Hematopoietic multipotent progenitor cell treated with erythropoietin and hydrocortisone succinate and interleukin-3 and kit ligand, for 17 days (in vitro differentiated cells): ENCODE measurements at places on chromosomes 7 and 10.

DNA sequence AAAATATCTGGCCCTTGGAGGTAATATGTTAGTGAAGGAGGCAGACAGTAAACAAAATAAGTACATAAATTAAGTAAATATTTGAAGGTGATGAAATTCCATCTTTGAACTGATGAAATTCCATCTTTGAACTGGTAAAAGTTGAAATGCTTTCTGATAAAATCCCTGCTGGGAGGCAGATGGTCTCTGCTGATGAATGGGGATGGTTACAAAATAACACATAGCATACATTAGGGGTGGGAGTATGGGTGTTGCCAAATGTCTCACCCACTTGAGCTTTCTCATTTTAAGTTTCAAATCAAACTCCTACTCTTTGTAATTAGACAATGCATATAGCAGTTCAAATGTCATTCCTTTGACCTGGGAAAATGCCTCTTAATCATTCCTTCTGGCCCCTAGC is 77.5 kb upstream of the SORCS3 start:
- no peak for DNase-seq

DNA sequence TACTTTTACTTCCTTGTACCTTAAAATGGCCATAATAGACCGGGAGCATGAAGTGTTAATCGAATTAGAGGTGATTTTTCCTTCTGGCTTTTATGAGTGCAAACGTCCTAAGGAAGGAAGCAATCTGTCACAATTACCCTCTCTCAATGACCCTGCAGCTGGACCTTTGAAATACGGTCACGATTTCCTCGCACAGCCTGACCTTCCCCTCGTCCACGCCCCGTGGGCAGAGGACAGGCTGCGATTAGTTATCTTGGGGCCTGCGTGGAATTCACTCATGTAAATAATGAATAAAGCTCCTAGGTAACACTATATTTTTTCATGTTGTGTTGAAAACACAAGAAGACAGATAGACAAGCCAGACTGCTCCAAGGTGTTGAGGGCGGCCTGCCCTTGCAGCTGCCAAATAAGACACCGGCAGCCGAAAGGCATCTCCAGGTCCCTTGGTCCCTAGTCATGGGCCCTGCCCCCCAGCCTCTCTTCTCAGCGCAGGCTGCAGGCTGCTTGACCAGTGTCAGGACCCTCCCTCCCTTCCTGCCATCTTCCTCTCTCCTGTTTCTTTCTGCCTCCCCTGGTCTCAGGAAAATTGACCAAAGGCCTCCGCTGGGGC is 199.9 kb downstream of the TCERG1L start:
- DNase-seq = no peak

DNA sequence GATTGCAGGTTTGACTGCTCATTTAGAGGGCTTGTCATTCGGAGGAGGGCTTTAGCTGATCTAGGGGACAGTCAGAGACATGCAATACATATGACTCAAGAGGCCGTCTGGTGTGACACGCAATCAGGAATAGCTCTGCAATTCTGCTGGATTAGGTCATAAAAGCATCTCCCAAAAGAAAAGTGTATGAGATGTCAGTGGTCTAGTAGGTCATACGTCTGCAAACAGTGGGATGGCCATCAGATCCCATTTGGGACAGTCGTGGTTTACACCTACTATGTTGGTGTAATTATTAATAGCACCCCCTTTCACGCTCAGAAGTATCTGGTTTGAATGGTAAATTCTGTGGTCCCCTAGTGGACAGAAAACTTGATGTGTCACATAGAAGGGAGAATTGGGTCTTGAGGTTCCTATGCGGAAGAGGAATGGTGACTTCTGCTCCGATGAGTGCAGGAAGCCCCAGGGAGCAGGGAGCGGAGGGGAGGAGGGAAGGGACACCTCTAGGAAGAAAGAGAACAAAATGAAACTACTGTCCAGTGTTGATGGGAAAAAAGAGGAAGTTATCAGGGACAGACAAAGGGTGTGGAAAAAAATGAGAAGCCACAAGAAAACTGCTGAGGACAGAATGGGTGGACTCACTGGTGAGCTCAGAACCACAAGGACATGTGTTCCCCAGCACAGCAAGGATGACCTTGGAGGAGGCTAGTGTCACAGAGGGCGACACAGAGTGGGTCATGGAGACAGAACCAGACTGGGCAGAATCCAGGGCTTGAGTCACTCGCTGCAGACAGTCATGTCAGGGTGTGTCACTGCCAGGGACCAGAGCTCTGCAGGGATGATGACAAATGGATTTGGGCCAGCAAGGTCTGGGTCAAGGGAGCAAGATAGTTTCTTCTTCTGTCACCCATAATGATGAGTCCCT is 59.9 kb downstream of the MAP3K8 start:
- no peak for DNase-seq

DNA sequence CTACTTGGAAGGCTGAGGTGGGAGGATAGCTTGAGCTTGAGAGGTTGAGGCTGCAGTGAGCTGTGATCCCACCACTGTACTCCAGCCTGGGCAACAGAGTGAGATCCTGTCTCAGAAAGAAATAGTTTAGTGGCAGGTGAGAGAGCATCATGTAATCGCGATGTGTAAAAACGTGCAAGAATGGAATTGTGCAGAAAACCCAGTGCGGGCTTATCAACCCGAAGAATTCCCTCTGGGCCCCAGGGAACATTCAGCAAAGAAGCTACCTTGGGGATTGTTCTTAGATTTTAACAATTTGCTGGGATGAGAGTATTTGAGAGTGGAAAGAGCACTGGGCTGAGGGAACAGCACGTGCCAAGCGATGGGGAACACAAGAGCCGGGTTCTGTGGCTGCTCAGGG is 107.4 kb upstream of the INSYN2A start:
- no peak for DNase-seq

DNA sequence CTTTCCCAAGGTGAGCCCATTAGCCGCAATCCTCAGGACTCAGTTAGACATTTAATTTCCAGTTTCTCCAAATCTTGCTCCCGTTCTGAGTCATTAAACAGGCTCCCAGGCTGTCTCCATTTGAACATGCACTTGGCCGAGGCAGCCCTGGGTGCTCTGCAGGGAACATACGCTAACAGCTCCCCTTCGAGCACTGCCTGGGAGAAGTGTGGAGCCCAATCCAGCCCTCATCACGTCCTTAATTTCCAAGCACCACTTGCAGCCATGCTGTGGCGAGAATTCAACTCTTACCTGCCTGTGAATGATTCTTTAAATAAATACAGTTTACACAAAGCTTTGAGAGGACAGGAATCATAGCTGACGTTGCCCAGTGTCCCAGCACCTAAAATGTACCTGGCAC is 218.2 kb downstream of the CCSER2 start:
- DNase-seq = no peak

DNA sequence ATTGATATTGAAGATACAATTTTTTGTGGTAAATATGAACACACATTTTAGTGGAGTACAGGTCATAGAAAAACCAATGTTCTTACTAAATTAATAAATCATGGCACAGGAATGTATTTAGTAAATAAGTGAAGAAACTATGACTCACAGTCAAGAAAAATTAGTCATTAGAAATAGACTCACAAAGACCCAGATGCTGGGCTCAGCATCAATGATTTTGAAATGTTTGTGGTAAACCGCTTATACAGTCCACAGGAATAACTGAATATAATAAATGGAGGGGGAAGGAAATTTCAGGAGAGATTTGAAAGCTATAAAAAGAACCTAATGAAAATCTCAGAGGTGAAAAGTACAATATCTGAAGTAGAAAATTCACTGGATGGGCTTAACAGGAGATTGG is 138.3 kb upstream of the ADCY1 start:
- DNase-seq = no peak

DNA sequence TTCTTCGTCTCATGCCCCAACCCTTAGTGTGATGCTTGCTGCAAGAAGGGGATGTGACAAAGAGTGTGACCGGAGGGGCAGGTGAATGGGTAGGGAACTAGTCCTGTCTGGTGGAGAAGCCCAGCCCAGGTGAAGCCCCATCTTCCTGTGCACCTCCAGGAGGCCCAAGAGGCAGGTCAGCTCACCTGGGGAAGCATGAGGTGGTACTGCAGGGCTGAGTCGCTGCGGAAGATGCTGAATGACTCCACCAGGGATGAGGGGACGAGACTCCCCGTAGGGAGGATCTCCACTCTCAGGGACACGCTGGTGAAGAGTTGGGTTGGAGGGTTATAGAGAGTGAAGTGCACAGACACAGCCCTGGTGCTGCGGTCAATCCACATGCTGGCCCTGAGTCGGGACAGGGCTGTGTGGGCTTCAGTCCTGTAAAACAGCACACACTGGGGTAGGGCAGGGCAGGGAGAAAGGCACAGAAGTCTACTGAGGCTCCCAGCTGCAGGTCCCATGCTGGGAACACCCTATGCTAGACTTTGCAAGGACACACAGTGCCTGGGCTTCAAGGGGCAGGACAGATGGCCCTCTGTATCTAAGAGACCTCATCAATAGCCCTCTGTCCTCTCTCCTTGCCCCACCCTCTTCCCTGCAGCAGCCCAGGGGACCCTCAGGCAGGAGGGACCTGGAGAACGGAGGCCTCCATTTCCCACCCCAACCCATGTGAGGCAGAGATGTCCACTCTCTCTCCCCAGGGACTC is 136.5 kb downstream of the PKD1L1 start:
- no peak for DNase-seq

- no peak for DNase-seq
These were observed 30.8 kb downstream of the SH2B2 start for GRCh38 chr7:102317231-102318059.

GRCh38 chr7:24956021-24956420 is 24.0 kb downstream of the OSBPL3 start:
- no peak for DNase-seq

- no peak for DNase-seq
These were observed 414.8 kb downstream of the PHTF2 start for GRCh38 chr7:78213402-78213801.

DNA sequence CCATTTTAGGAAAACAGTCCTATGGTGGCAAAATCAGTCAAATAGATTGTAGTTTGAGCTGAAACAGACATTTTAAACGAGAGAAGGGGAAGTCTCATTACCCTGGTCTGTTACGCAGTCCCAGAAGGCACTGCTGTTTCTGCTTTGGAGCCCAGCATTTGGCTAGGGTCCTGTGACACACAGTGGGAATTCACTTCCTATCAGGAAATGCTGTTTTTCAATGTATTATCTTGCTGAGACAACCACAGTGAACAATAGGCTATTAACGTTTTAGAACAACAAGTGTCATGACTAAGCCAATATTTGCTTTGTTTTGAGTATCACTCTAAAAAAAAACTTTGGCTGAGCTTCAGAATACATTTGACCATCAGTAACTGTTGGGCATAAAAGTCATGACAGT is 74.1 kb downstream of the ADD3 start:
- DNase-seq = no peak

DNA sequence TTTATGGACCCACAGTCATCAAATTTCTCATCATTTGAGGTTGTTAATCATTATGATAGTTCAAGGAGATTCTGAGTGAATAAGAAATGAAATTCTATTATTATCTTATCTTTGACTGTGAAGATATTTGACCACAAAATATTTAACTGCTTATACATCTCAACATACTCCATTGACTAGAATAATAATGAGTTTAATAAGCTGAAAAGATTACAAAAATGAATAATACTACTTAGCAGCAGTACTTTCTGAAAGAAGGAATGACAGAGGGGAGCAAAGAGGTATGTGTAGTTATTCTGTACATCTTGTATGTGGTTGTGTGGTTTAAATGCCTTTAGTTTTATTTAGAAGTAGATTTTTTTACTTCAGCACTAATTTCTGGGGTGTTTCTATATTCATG is 214.2 kb downstream of the PRKG1 start:
- DNase-seq = no peak

DNA sequence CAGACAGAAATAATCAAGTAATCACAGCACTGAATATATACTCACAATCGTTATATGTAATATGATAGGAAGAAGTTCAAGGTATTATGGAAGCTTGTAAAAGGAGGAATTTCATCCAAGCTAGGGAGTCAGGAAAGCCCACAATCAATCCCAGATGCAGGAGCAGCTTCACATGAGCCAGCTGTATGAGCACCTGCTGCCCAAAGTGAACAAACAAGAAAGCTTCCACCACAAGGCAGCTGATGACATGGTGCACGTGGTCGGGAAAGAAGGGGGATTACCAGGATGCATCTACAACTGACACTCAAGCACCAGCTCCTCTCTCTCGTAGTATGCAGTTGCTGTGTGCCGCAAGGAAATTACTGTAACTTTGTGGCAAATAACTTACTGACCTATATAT is 225.2 kb downstream of the XPNPEP1 start:
- DNase-seq = no peak

DNA sequence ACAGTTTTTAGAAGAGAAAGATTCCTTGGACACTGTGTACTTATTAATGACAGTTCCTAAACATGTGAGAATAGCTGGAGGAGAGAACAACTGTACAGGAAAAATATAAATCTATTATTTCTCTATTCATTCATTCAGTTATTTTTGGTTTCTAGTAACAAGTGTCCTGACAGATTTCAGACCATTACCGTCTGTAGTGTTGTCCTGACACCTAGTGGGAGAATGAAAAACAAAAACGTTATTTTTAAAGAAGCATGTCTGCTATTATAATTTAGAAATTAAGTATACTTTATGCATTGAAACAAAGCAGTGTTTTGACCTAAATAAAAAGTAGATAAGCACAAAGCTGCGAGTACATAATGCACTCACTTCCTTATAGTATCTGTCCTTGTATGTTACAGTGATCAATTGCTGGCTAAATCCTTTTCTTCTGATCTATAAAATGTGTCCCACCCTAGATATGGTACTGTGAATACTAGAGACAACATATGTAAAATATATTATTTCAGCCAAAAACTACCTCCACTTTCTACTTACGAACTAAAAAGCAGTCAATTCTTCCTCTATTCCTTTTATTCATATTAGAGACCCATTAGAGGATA is 575.6 kb downstream of the ARL4A start:
- peak; percentile 52 for DNase-seq

GRCh38 chr10:131964298-131964697 is 17.4 kb downstream of the BNIP3 start:
- DNase-seq = no peak

DNA sequence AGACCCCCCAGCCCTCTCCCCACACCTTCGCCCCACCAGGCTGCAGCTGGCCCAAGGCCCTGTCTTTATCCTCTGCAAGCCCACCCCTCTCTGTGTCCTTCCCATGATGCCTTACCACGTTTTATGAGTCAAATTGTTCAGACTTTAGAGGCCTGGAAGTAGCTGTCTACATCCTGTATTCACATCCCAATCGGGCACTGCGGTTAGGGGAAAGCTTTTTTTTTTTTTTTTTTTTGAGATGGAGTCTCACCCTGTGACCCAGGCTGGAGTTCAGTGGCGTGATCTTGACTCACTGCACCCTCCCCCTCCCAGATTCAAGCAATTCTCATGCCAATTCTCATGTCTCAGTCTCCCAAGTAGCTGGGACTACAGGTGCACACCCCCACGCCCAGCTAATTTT is 121.5 kb upstream of the SH2B2 start:
- DNase-seq = no peak

GRCh38 chr7:47982610-47983009 is 3.2 kb upstream of the HUS1 start:
- DNase-seq = no peak
